ENCODE measurements at places on chromosomes 3 and 15.

DNA sequence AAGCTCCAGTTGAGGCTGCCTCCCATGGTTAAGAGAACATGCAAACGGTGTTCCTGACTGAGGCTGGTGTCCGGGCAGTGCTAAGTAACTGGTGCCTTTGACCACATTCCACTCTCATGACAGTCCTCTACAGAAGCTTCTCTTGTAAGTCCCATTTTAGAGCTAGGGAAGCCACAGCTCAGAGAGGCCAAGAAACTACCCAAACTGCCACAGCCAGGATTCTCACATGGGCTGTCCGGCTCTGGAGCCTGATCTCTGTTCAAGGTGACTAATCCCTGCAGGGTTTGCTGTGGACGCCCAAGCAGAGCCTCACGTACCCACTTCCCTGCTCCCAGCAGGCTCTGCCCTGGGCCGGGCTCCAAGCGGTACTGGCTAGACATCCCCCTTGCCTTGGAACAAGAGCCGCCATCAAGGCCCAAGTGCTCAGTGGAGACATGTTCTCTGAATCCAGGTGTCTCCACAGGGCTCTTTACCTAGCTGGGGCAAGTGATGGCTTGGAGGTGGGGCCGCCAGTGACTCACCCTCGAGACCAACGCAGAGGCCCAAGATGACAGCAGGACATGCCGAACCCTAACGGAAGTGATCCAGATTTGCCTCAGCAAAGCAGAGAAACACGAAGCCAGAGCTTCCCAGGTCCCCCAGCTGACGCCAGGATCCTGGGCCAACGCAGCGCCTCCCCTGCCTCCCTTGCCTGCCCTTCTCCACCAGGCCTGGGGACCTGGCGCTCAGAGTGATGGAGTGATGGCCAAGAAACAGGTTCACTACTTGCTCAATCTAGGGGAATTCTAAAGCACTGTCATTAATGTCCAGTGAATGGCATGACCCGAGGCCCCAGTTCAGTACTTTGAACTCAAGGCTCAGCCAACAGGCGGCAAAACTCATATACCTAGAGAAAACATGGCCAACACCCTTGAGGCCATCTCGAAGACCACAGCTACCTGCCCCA is 24.4 kb downstream of the KLHL25 start:
- DNase-seq = no peak

- DNase-seq = no peak
Measured at GRCh38 chr3:151501923-151502632, 41.2 kb upstream of the IGSF10 start.

DNA sequence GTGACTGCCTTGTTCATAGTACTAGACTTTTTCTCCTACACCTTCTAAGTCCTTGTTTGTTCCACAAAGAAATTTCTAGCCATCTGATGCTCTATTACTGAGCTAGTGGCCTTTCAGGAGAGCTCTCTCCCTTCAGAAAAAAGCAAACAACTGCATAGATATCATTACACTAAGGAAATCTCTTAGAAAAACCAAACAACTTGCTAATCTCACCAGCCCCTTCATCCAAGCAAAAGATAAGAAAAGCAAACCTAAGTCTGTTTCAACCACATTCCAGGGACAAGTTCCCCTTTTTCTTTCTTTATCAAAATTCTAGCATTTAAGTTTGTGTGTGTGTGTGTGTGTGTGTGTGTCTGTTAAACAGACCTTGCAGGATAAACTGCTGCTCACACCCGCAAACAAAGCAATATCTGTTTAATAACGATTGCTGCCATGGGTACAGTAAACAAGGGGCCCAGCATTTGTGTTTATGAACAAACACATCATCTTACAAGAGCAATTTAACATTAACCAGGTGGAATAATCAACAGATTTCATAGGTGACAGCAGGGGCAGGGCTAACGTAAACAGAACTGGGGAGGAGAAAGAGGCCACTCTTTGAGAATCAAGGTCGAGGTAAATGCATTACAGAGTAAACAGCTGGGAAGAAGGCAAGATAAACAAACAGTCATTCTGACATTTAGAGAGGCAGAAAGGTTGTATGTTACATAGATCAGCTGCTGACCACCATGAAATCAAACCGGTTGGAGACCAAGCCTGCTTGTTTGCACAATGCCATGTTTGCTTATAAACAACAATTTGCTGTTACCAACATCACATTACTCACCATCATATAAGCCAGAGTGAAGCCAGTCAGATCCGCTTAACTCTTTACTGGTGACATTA is 375.1 kb downstream of the FOXP1 start:
- DNase-seq = no peak

- no peak for DNase-seq
Measured at GRCh38 chr15:78623786-78624497, 3.1 kb upstream of the CHRNA3 start.

- no peak for DNase-seq
Measured at GRCh38 chr3:155995525-155996370, 124.6 kb upstream of the KCNAB1 start.

- DNase-seq = no peak
Measured at GRCh38 chr3:54062546-54062945, 59.8 kb upstream of the CACNA2D3 start.

DNA sequence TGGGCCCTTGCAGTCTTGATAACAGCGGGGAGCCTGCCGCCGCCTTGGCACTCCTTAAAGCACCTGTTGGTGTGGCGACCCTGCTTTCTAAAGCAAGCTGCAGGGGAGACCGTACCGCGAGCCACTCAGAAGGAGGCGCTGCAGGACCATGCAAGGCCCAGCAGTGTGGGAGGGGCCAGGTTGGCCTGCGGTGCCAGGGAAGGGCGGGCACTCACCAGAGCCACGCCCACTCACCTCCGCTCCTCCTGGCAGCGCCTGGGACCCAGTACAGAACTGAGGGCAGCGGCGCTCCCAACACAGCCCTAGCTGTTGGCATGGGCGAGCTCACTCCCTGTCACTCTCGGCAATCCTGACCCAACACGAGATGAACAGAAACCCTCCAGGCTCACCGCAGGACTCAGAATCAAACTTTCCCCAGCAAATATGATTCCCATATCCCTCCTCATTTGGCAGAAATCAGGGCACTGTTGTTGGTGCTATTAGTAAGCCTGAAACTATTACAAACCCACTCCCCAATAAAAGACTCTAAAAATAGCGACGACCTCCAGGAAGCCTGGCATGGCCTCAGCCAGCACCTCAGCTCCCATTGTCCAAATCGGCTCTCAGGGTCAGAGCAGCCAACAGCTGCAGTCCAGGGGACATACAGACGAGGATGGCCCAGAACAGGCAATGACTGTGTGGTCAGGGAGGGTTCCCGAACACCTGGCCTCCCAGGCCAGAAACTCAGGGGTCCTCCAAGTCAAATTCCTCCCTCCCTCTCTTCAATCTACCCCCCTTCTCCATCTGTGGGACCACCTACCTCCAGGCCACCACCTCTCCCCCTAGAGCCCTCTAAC is 77.2 kb downstream of the TBC1D2B start:
- peak; percentile 55 for DNase-seq

DNA sequence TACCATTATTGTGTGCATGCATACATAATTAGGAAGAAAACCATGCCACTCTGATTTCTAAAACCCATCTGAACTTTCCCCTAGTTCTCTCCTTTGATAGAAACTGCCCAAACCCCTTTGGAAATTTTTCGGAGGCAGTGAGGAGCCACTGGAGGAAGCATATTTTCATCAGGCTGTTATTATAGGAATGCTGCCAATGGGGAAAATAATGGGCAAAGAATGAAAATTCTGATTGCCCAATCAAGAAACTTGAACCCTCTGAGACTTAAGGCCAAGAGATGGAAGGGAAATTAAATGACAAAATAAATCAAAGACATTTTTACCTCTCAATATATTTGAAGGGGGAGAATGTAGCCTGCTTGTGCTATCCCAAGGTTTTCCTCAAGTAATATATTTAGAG is 376.0 kb upstream of the PDZRN3 start:
- DNase-seq = no peak

DNA sequence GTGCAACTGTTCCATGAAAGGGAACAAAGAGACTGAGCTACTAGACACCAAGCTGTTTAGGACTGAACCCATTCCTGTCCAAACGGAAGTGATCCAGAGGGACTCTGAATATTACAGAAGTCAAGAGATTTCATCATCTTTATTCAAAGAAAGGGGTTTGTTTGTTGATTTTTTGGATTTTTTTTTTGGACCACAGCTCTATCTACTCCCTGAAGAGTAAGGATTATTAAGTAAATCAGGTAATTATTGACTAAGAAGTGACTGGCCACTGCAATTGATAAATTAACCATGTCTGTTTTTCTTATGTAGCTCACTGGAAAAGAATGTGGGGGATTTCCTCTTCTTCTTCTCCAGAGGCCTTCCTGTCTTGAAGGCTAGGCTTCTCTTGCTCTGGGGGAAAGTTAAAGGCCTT is 146.6 kb upstream of the TPM1 start:
- DNase-seq = no peak

DNA sequence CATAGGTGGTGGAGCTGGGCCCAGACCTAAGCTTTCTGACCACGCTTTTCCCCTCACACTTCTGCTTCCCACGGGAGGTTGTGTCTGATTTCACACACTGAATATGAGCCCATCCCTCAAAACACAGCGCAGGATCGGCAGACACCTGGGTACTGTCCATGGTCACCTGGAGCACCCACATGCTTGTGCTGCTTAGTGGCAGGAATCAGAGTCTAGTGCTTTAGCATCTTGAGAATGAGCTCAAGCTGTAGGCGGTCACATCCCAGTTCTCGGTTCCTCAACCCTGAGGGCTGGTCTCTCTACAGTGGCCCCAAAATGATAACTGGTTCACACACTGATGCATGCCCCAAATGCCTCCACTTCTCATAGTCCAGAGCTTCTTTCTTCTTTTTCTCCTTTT is 111.0 kb downstream of the SEMA5B start:
- no peak for DNase-seq

- no peak for DNase-seq
Measured at GRCh38 chr3:162525066-162525742, 1028.6 kb downstream of the OTOL1 start.

DNA sequence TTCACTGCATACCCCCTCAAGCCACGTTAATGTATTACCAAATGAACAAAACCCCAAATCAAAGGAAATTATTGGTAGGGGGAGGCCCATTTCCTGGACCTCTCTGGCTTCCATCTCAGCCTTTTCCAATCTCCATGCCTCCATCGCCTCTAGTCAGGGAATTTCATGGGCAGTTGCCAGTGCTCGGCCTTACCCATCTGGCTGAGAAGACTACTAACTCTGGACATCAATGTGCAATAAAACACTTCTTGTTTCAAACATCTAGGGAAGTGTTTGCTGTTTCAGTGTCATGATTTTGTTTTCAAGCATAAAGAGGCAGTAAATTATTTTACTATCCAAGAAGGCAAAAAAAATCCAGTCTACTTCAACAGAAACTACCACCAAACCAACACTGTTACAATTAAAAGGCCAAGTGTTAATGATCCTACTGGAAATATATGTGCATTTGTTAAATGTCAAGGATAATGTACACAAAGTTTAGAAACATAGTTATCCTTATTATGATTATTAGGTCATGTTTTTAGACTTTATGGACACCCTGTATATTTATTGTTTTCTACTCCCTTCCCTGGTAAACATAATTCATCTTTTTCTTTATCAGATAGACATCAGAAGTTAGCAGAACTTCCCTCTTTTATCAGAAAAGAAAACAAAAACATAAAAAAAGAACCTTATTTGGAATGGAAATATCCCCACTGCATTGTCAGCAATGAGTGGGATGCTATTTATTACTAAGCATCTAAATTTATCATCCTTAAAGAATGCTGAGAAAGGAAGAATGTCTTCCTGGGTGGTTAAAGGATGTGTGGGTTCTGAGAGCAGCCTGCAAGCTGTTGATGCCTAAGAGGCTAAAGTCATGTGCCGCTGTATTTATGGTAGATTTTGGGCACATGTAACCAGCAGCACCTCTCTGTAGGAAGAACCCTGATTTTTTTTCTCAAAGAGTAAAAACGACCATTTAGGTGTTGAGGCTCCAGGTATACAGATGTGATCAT is 15.2 kb downstream of the LDHAL6B start:
- DNase-seq = no peak

GRCh38 chr15:58690703-58691102 is 58.8 kb downstream of the ADAM10 start:
- DNase-seq = no peak

DNA sequence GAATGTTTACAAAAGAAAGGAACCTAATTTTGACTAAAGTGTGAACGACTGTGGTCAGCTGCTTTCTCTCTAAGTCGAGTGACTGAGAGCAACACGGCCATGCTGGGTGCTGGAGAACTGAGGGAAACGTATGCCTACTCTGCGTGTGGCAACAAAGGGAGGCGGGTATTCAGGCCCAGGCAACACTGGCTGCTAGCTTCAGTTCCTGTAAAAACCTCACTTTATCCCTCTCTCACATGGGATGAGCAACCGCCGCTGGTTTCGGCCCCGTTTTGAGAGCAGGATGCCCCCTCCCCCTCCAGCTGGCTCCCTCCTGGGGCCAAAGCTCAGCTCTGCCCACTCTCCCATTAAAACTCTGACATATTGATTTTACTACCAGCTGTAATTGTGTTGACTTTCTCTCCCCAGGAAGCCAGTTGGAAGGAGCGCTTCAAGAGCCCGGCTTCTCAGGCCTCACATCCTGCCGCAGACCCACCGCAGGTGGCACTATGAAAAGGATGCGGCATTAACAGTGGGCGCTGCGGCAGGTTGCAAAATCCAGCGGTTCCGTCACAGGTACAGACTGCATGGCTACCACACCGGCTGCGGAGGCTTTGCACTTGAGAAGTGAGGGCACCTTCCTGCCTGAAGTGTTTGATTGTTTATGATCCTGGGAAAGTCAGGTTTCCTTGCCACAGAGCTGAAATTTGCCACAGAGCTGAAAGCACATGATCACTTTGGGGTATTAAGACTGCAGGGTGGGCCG is 12.7 kb downstream of the PLXND1 start:
- no peak for DNase-seq

DNA sequence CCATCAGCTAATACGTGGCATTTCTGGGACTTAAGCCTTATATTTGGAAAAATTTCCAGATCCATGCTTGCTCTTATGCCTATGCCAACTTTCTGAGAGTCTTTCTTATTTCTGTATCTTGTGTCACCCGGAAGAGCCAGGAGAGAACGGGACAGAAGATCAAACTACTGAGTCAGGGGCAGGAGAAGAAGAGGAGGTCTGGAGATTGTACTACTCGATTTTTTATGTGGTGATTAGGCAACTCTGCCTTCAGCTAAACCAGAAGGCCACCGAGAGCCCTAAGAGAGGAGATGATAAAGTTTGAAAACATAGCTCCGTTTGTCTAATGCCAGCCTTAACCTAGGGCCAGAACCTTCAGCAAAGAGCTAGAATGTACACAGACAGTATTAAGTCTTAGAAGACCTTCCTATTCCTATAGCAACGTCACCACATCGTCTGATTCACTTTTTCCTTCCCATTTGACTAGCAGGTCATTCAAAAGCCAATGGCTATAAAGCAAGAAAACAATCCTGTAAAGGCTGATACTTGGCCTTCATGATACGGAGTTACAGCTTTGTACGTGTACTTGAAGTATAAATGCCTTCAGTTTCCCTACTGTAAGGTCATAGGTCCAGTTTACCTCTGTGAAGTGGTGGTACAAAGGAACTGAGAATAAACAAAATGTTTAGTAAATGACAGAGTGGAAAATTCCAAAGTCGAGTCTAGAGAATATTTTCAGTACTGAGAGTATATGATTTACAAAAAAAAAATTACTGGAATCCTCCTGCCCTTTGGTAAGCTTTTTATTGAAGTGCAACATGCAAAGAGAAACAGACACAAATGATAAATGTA is 96.1 kb upstream of the ICE2 start:
- no peak for DNase-seq

Measured in stimulated activated CD8-positive, alpha-beta memory T cell treated with anti-CD3 and anti-CD28 coated beads, Interleukin-15, amount 100 ng/mL, for 4 hours (primary cell).